ENCODE measurements at places on chromosomes 6 and 20.

DNA sequence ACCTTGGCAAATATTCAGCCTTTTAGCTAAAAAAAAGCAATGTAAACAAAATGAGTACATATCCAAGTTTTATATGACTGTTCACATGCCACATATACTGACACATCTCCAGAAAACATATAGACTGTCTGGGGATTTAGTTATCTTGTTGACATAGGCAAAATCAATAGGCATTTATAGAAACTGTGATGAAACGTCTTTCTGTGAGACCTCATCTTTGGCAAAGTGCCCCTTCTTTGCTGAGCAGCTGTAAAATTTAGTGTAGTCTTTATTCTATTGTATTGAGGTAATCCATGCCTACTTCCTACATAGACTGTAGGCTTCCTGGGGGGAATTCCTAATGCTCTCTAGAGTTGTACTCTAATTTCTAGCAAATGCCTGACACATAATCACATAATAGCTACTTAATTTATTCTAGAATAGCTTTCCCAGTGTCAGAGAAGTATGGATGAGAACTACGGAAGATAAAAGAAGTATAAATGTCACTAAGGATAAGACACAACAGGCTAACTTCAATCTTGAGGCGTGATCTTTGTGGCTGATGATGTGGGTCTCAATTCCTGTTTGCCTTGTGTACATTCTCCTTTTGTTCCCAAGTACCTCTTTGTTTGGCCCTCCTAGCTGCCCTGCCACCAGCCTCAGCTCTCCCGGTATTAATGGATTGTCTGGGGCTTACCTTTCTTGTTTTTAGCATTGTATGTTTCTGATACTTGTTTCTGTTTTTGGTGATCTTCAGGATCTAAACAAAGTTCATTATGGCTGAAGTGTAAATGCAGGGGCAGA is 30.6 kb downstream of the PTCHD4 start:
- no peak for DNase-seq

DNA sequence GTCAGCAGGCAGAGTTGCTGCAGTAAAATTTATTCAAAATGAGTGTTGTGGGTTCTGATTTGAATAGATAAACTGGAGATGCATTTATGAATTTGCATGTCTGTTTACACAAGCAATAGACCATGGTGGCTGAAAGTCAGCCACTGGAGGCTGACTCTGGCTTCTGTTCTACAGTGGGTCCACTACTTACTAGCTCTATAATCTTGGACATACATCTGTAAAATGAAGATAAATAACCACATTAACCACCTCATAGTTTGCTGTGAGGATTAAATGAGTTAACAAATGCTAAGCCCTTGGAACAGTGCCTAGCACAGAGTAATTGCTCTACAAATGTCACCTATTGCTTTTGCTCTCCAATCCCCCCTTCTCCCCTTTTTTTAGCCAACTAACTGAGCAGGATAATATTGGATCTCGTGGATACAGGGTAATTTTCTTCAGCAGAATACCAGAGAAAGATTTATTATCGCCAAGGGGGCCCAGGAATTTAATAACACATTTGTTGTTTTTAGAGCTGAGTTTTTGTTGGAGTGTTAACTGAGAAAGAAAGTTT is 1.4 kb upstream of the PM20D2 start:
- peak; percentile 31 for DNase-seq

GRCh38 chr20:54026295-54027064 is 43.9 kb downstream of the BCAS1 start:
- no peak for DNase-seq

DNA sequence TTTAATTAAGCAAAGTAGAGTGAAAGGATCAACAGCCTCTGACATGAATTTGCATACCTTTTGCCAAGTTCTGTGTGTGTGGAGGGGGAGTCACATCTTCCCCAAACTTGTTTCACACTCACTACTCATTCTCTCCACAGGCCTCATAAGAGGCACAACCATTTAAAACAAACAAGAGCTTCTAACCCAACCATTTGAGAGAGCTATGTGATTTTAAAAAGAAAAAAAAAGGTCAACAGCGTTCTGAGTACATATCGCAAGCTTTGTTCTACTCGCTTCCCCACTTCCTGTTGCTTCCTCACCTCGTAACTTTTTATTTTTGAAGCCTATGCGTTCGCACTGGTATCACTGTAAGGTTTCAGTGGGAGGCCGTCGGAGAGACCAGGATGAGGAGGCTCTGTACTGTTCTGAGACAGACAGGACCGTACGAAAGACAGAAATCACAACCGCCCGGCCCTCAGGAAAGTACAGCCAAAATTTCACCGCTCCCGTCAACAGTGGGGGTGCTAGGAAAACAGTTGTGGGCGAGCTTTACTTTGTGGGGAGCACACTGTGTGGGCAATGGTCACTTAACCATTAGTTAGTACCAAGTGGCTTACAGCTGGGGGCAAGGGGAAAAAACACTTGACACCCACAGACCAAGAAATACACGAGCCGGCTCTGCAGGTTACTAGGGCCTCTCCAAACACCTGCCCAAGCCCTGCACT is 61.3 kb downstream of the TRERF1 start:
- DNase-seq: peak; percentile 62

DNA sequence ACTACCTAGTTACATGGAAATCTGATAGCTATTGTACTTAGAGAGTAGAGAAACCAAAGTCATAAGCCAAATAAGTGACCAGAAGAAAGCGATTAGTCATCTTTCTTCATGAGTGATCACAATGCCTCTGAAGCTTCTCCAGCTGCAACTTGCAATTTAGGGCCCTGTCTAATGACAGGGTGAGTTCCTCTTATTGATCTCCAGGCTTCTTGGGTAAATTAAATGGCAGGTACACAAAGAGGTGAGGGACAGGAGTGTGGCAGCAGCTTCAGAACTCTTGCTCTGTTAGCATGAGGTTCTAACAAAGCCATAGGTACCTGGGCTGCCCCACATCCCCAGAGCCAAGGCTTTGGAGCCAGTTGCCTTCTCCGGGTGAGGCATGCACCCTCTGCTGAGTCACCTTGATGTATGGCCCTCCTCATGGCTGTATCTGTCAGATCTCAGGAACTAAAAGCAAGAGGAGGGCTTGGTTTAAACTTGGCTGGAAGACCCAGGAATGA is 60.8 kb downstream of the PRDM1 start:
- DNase-seq: no peak

GRCh38 chr6:108277831-108278230 is 17.0 kb upstream of the SNX3 start:
- DNase-seq: no peak
